Adipocyte (in vitro differentiated cells): ENCODE measurements at places on chromosomes 7 and 10.

GRCh38 chr7:42155584-42156290, 81.3 kb downstream of the GLI3 start:
- DNase-seq: no peak

GRCh38 chr7:157538321-157538720, 201.5 kb downstream of the DNAJB6 start:
- no peak for DNase-seq

DNA sequence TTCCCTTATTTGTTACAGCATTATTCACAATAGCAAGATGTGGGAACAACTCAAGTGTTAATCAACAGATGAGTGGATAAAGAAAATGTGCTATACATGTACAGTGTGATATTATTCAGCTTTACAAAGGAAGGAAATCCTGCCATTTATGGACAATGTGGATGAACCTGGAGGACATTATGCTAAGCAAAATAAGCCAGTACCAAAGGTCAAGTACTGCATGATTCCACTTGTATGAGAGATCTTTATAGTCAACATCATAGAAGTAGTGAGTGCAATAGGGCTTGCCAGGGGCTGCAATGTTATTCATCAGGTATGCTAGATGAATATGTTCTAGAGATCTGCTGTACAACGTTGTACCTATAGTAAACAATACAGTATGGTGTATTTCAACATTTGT, 138.5 kb upstream of the AGR3 start:
- no peak for DNase-seq

GRCh38 chr10:108048898-108049297, 884.4 kb upstream of the SORCS1 start:
- DNase-seq: no peak

DNA sequence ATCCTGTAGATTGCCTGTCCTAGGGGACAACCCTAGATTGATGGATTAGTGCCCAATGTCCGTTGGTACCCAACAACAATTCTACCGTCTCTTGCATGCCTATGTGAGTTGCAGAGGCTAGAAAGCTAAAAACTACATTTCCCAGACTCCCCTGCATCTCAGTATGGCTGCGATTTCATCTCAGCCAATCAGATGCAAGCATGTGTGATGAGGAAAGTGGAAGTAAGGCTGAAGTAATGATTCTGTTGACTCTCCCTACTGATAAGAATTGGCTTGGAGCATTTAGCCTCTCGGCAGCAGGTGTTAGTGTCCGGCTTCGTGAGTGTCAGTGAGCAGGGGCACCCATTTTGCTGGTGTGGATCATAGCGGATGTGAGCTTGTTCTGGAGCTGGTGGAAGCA, 171.9 kb downstream of the FGFR2 start:
- DNase-seq: no peak

DNA sequence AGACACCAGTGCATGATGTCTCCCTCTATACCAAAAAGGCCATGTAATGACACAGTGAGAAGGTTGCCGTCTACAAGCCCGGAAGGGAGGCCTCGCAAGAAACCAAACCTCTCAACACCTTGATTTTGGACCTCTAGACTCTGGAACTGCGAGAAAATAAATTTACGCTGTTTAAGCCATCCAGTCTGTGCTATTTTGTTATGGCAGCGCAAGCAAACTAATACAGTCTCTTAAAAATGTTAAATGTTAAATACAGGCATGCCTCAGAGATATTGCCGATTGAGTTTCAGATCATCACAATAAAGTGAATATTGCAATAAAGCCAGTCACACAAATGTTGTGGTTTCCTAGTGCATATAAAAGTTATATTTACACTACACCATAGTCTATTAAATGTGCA, 5.0 kb upstream of the MINDY3 start:
- DNase-seq: no peak

GRCh38 chr7:84700563-84701370, 486.1 kb downstream of the SEMA3D start:
- peak; percentile 51 for DNase-seq

- no peak for DNase-seq
Measured at GRCh38 chr7:47236480-47237129, 345.3 kb downstream of the TNS3 start.

- no peak for DNase-seq
Measured at GRCh38 chr7:16318989-16319915, 102.1 kb downstream of the CRPPA start.

DNA sequence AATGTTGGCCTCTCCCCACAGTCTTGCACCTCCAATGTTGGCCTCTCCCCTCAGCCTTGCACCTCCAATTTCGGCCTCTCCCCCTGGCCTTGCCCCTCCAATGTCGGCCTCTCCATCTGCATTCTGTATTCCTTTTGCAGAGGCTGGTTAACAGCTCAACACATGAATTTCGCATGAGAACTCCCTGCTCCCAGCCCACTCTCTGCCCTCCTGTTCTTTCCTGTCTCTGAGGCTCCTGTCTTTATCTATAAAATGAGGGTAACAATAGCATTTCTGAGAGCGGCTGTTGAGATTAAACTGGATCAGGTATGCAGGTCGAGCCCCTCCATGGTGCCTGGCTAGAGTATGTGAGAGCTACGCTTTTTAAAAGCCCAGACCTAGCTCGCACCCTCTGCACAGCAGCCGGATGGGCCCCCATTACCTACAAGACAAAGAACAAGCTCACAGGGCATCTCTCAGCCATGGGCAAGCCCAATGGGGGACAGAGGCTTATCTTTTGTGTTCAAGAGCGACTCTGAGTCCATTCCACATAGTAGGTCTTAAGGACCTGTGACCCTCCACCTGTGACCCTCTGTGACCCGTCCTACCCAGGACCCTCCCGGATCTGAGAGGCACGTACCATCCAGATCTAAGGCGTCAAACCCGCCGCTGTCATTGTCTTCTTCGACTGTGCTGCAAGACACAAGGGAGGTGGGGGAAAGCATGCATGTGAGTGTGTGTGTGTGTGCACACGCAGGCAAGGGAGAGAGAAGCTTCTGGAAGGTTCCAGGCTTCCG, 82.2 kb upstream of the GNA12 start:
- DNase-seq: no peak

DNA sequence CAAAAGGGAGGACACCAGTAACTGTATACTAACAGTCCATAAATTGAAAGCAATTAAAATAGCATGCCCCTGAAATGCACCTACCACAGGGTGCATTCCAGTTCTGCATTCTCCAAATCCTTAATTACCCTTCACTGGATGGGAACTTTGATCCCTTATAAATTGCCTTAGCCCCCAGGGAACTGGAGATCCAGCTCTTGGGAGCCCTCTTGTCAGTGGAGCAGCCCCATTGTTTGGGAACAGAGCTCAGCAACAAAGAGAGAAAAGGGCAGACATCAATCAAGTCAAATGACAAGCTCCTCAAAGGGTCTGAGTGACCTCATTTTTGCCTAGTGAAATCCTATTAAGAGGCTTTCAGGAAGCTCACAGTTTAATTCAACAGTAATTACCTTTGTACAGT, 472.6 kb downstream of the XPNPEP1 start:
- no peak for DNase-seq

DNA sequence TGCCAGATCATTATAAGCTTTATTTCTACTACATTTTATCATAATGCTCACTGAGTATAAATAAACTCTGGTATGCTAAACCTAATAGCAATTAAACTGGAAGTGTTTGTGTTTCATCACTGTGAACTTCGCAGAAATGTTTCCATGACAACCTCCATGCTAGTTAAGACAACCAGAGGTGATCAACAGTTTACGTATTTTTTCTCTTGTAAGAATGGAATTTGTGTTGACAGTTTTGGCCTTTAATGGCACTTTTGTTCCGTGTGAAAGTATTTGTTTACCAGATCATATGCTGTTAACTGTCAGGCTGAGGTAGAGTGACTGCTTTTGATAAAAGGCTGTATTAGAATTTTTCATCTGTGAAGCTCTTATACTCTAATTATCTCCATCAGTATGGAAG, 212.1 kb upstream of the PPP1R3A start:
- peak; percentile 32 for DNase-seq

GRCh38 chr7:43646603-43647338, 63.9 kb downstream of the STK17A start:
- DNase-seq: peak; percentile 37

DNA sequence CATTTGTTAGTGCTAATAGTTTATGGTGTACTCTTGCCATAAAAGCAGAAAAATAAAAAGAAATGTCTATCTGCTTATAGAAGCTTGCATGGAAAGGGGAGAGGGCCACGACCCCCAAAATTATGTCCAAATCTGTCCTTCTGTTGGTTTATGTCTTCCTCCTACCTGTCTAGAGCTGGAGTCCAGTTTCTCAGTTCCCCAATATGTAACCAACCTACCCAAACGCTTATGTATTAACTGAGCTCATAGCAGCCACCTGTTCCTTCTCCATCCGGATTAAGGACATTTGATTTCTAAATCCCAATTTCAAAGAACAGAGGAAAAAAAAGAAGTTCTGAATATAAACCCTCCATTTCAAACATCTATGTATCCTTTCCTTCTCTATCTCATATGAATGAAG, 30.3 kb upstream of the TPK1 start:
- no peak for DNase-seq

DNA sequence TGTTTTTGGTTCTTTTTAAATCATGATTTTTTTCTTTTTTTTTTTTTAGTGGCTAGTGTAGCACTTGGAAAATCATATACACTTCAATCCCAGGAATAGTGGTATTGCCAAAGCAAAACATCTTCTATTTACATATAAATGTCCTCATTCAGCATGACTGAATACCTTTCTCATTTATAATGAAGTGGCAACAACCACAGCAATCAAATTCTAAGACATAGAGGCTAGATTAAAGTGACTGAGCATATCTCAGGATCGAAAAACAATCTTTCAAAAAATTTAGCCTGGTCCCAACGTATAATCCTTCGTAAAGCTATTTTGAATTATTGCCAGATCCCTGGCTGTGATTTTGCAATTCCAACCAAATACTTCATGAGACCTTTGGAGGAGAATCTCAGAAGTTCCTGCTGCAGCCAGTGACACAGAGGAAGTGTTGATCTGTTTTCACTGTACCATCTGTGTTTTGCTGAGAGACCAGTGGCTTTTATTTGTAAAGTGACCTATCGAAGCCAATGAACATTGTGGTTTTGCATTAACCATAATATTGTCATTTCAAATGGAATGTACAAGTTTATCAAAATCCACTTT, 29.8 kb upstream of the SP8 start:
- no peak for DNase-seq

- DNase-seq: peak; percentile 93
Measured at GRCh38 chr10:6786579-6787031, 206.5 kb upstream of the PRKCQ start.

GRCh38 chr7:44117801-44118429, 5.4 kb downstream of the POLD2 start:
- no peak for DNase-seq

- DNase-seq: peak; percentile 31
Measured at GRCh38 chr7:17042211-17042610, 160.4 kb upstream of the AGR3 start.
